ENCODE measurements at places on chromosomes 11 and 22. TPM values are rescaled to one million over a fixed set of nuclear protein-coding genes. Genes with fewer than 3 reads are reported as not detected.

DNA sequence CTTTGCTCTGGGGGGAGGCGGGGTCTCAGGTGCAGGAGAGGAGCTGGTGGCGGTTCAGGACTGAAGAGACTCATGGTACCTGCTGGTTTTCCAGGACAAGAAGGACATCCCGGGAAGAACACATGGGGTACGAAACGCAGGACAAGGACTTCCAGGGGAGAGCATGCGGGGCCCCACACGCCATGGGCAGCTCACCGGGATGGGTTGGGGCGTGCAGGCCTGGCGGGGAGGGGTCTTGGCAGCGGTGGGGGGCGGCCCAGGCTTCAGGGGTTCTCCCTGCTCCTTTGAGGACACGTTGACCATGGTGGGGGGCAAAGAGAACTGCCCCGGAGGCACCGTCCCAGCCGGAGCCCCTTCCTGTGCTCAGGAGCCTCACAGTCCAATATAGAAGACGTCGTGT lies 673.2 kb downstream of the BRD1 start:
- DNase-seq: no peak

F2 gene
- total RNA-seq: not detected

DHCR7 gene
- 45.2 TPM for total RNA-seq

IFT27 gene
- 4.3 TPM for total RNA-seq

MS4A7 gene
- total RNA-seq: 3.1 TPM

RPS6KA4 gene
- total RNA-seq: 39.4 TPM

DNA sequence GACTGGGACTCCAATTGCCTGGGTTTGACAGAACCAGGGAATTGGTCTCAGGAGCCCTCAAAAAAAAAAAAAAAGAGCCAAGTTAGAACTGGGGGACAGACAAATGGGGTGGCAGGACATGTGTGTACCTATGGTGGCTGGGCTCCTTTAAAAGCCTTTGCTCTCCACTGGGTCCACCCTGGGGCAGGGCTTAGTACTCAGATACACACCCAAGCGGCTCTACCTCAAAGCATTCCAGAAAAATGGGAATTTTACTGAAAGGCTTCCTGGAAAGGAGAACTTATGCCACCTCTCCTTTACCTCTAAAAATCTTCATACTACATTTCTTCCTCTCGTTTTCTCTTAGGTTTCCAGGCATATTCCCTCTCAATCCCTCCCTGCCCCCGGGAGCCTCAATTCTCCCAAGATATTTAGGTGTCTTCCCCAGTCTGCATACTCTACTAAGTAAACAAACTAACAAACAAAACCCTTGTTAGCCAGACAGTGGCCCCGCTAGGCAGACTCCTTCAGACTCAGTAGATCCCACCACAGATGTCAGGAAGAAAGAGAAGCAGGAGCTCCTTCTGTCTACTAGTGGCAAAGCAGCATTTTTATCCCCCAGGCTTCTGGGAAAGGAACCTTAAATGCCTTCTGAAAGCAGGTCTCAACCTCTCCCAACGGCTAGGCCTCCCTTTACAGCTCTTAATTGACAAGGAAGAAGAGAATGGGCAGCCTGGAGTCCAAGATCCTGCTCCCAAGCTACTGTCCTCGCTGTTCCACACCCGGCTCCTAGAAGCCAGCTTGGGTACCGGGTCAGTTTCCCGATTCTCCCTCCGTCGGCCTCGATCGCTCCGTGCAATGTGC lies 653 bp downstream of the PCSK7 start:
- DNase-seq: no peak

DNA sequence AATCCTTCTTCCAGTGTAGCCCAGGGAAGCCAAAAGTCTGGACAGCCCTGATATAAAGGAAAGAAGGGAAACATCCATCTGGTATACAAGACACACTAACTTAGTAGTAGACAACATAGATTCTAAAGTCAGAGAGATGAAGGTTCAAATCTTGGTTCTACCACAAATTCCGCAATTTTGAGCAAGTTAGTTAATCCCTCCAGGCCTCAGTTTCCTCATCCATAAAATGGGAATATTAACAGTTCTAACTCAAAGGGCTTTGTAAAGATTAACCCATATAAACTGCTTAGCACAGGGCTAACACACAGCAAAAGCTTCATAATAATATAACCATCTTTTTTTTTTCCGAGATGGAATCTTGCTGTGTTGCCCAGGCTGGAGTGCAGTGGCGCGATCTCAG lies 10.7 kb downstream of the LRP4 start:
- no peak for DNase-seq

GRCh38 chr11:122234257-122234656 lies 118.2 kb upstream of the BLID start:
- DNase-seq: no peak

TBRG1 gene
- 13.9 TPM for total RNA-seq

DNA sequence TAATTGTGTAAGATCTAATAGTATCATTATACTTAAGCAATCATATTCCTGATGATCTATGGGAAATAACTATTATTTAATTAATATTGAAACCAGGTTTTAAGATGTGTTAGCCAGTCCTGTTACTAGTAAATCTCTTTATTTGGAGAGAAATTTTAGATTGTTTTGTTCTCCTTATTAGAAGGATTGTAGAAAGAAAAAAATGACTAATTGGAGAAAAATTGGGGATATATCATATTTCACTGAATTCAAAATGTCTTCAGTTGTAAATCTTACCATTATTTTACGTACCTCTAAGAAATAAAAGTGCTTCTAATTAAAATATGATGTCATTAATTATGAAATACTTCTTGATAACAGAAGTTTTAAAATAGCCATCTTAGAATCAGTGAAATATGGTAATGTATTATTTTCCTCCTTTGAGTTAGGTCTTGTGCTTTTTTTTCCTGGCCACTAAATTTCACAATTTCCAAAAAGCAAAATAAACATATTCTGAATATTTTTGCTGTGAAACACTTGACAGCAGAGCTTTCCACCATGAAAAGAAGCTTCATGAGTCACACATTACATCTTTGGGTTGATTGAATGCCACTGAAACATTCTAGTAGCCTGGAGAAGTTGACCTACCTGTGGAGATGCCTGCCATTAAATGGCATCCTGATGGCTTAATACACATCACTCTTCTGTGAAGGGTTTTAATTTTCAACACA lies 6.4 kb downstream of the BIRC3 start:
- DNase-seq: no peak

DNA sequence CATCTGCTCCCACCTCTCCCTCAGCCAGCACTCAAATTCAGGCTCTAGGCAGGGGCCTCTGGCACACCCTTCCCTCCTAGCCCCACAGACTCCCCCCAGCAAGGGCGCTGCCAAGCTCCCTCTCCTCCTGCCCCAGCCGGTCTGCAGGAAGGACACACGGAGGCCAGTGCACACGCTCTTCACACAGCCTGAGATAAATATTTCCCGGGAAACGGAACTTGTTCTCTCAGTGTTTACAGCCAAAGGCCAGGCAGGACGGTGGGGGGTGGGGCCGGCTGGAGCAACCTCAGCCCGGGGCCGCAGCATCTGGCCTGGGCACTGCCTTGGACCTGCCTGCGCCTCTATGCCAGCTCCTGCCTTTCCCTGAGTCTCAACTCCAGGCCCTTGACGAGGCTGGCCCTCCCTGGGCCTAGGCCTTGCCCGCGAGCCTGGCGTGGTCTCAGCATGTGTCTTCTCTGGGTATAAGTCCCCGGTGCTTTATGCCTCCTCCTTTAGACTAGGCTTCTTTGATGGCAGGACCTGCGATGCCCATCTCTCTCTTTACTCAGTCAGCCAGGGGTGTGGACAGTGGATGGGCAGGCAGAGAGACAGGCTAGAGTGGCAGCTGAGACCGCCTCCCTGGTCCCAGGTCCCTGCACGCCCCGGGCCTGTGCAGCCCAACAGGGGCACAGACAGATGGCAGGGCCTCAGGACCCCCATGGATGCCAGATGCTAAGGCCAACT lies 48.4 kb downstream of the PDE2A start:
- peak; percentile 90 for DNase-seq

GRCh38 chr22:22182218-22182989 lies 62.2 kb upstream of the VPREB1 start:
- DNase-seq: no peak

CYTH4 gene
- 1.9 TPM for total RNA-seq

DNA sequence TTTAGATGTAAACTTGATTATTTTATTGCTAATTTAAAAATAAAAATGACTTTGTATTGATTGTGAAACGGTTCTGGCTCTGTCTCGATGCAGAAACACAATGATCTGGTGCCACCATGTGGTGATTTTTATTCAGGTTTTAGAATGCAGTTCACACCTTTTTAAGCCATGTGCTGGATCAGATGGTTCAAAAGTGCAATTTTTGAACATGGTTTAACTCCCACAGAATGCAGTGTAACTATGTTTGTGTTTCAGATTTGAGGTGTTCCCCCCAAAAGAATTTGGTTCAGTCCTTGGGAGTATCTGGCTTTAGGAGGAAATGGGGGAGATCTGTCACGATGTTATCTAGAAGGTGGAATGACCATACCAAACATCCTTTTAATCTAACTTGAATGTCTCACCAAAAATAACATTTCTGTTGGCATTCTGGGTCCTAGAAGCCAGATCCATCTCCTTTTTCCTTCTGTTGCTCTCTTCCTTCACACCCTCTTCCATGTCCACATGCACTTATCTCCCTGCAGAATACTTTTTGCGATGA lies 7.9 kb downstream of the MRPL16 start:
- peak; percentile 49 for DNase-seq

- no peak for DNase-seq
These were observed 77.4 kb downstream of the NAV2 start for GRCh38 chr11:19789835-19790710.

DNA sequence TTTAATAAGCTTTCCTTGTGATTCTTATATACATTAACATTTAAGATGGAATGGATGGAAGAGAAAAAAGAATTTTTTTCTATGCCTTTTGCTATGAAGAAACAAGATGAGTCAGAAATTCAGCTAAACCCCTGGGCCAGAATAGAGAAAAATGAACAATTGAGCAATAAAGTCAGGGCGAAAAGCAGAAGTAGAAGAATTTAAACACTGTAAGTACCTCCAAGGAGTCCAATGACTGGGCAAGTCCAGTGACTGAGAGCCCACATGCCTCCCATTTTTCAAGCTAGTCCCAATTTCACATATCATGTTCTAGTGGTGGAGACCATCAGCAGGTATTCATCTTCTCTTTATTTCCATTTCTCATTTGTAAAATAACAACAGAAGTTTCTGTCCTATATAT lies 18.6 kb upstream of the APLP2 start:
- DNase-seq: no peak

DNA sequence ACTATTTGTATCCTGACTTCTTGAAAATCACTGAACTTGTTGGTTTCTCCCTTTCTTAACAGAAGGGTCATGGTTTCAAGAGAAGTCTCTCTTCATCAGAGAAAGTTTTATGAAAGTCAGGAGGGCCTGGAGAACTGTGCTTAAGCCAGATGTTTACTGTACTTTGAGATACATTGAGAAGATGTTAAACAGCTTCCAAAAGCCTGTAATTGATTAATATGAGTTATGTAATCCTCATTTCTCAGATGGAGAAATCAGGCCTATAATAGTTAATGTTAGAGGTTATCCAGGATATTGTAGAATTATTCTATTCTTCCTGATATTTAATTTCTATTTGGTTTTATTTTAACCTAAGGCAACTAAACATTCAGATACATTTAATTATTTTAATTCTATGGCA lies 97.1 kb upstream of the RAG2 start:
- DNase-seq: no peak

GRCh38 chr11:77776455-77776854 lies 44.1 kb downstream of the RSF1 start:
- no peak for DNase-seq

OR52H1 gene
- total RNA-seq: not detected

DNA sequence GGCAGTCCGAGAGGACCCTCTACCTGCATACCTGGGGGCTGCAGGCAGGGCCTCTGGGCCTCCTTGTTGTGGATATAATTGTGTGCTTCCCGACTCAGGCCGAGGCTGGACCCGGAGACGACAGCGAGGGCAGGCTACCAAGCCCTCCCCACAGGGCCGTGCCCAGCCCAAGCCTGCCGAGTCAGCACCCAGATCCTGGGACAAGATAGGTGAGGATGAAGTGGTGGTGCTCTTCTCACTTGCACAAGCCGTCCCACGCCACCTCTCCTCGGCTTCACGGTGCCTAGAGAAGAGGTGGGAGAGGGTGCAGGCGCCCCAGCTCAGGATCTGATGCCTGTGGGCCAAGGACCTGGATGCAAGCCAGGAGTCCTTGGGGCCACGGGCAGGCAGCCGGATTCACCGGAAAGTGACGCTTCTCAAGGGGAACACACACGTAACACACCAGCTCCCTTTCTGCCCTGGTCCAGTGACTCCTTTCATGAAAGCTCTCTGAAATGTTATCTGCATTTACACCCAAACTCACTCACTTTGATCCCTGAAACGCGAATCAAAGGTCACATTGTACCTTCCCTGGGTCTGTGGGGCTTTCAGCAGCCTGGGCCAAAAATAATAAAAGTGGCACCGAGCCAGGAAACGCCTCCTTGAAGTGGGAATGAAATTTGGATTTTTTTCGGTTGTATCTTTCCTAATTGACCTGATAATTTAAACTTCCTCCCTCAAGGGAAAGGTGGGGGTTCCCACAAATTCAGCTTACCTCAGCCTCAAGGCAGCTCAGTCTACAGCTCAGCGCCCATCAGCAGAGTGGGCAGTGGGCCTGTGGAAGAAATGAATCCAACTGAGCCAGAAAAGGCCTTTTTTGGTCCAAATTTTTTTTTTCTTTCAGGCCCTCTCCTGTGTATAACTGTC lies 1.1 kb upstream of the GNB1L start:
- peak; percentile 91 for DNase-seq

ATG2A gene
- total RNA-seq: 73.8 TPM

GRCh38 chr22:42114721-42115120 lies 15.9 kb downstream of the CYP2D6 start:
- peak; percentile 64 for DNase-seq

GRCh38 chr11:100865443-100866065 lies 178.5 kb downstream of the ARHGAP42 start:
- DNase-seq: no peak

IRAG1 gene
- total RNA-seq: 5.4 TPM

- DNase-seq: peak; percentile 34
These were observed 15.9 kb upstream of the P2RY2 start for GRCh38 chr11:73201888-73202780.

DNA sequence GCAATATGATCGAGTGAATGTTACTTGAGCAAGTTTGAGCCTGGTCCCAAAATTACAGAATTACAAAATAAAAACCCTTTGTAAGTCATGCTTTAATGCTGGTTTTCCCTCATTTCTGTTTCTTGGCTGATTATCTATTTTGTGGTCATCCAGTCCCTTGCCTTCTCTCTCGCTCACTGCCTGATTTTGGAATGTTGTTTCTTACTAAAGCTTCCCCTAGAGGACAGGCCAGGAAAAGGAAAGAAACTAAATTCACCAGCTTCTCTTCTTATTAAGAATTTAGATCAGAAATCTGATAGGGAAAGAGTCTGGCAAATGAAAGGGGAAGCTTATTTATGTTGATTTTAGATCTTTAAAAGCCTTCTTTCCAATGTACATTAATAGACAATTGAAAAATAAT lies 16.6 kb upstream of the BDNF start:
- DNase-seq: no peak

OR5A1 gene
- not detected for total RNA-seq

GRCh38 chr11:123429913-123430720 lies at the start of gene GRAMD1B:
TSS of gene GRAMD1B (plus strand) at chr11:123430269. CDS start at chr11:123430793, 524 bp downstream.
- DNase-seq: peak; percentile 87

Measured in lower leg skin (tissue), 4 donors.